Activated naive CD8-positive, alpha-beta T cell treated with anti-CD3 and anti-CD28 coated beads, Interleukin-2, amount 10 ng/mL, durations not matched to agents 7 days and 5 days (primary cell): ENCODE measurements at places on chromosomes 3 and 15. TPM values are rescaled to one million over a fixed set of nuclear protein-coding genes. Genes with fewer than 3 reads are reported as not detected.
A peak's percentile ranks its signal among the peaks of the same experiment; 100 is the strongest.

DNA sequence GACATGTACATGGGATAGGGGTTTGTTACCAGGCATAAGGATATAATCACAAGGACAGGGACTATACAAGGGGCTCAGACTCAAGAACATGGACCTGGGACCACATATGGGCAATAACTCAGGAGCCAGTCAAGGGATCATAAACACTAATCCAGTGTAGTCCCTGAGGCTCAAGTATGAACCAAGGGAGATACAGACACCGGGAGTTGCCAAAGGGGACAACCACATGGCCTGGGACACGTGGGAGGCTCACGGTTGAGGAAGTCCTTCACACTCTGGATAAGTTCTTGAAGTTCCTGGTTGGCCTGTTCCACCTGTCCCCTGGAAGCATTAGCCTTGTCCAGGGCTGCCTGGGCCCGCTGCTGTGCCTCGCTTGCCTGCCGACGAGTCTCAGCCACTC is 1.8 kb upstream of the USP19 start:
- DNase-seq, result no peak

The TRPM1 gene
- not detected for total RNA-seq

GRCh38 chr15:89690276-89691218 is at the start of the genes PEX11A and WDR93:
Gene PEX11A (minus strand): TSS chr15:89690754. CDS start chr15:89690632, 122 bp downstream.
Gene WDR93 (plus strand): TSS chr15:89690811. CDS start chr15:89701747, 10,936 bp downstream.
- peak; percentile 81 for DNase-seq

- DNase-seq, result no peak
Measured at GRCh38 chr15:78907577-78907976, 34.9 kb downstream of the MORF4L1 start.

GRCh38 chr15:101801048-101801447 is 2.3 kb upstream of the OR4F6 start:
- DNase-seq, result no peak

- DNase-seq, result no peak
Measured at GRCh38 chr3:99131876-99132275, 230.4 kb upstream of the DCBLD2 start.

DNA sequence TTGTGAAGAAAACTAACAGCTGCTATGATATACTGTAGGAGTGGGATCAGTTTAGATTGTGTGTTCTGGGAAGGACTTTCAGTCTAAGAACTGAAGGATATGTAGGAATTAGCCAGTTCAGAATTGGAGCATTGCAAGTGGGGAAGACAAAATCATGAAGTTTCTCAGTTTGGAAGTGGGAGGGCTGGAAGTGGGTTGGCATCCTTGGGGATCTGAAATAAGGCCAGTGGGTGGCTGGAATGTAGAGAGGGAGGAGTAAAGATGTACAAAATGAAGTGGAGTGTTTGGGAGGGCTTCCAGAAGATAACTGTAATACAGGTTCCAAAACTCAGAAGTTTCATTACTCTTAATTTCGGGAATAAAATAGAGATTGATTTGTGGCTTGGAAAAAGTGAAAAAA is 17.2 kb downstream of the SEC22A start:
- DNase-seq, result no peak
